ENCODE measurements at places on chromosomes 6 and 20.
A peak's percentile ranks its signal among the peaks of the same experiment; 100 is the strongest.

- DNase-seq, result no peak
These were observed 104.3 kb downstream of the SULF2 start for GRCh38 chr20:47680804-47681529.

DNA sequence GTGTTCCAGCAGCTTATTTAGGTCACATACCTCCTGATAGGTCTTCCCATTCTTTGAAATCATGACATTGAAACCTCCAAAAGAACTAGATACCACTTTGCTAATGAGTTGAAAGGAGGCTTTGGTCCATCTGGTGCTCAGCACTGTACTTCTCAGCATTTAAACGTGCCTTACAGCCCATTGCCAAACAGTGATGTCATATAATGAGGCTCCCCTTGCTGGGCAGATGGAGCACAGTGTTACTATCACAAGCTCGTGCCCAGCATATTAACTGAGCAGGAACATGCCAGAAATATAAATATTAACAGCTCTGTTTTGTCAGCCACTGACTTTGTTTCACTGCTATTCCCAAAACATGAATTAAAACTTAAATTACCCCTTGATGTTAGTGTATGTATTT, 25.5 kb upstream of the MAPK13 start:
- DNase-seq, result no peak

- DNase-seq, result no peak
These were observed 12.5 kb upstream of the TMEM30A start for GRCh38 chr6:75296811-75297779.

DNA sequence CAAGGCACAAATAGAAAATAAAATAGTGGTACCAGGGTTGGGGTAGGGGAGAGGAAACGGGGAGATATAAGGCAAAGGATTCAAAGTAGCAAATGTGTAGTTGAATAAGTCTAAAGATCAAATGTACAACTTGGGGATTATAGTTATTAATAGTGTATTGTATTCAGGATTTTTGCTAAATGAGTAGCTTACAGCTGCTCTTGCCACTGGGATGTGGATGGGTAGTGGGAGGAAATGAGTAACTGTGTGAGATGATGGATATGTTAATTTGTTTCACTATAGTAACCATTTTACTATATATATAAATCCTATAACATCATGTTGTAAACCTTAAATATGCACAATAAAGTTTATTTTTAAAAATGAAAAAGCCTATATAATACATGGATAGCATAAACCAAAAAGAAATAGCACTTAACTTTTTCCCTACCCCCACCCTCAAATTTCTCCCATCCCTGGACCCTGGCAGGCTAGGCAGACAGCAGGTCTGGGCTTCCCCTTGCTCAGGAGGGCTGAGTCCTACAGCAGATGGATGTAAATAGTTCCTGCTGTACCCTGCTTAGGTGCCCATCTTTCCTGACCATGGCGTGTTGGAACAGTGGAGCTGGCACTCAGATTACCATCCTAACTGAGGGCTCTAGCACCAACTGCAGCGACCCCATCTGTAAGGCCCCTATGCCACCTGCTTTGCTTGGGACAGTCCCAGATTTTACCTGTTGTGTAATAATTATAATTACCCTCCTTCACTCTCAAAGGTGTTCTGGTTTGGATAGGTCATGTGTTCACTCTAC, 28.6 kb upstream of the PBOV1 start:
- DNase-seq, result no peak

DNA sequence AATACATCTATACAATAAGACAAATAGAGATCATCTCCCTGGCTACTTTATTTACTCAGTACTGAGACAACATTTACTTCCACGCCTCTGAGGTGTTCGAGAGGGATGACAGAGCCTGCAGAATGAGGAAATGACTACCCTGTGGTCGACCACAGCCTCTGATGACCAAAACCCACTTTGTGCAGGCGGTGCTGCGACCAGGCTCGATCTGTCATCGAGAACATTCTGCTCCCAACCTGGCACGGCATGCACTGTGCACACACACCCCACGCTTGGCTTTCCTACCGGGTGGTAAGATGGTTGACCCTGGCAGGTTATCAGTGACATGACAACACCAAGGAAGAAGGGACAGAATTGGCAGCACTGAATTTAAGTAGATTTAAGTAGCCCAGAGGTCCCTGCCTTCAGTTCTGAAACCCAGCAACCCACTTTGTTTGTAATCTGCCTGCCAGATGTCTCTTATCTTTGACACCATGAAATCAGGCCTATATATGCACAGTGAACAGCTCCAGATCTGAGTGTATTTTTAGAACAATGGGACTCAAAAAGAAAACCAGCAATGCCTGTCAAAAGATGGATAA, 42.6 kb downstream of the TTI1 start:
- peak; percentile 23 for DNase-seq

- peak; percentile 37 for DNase-seq
These were observed 816 bp upstream of the MAN1A1 start for GRCh38 chr6:119350202-119350951.

DNA sequence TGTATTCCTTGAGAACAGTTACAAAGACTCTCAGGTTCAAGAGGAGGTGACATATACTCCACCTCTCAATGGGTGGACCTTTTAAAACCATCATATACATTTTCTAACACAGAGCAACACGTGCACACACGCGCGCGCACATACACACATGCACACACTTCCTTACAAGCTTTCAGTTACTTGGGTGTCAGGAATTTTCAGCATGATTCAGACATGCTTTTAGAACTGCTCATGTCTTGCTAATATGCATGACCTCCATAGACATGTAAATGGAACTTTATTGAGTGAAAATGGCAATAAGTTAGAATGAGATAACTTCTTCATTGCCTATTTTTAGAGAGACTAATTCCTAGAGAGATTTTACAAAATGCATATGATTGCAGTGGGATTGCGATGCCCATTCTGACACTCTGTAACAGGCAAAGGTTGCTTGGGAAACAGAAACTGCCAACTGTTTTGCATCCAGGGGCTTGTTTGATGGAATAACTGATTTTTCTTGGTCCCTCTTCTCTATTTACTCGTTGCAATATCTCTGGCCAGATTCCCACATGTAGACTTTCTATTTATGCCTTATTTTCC, 531.4 kb upstream of the RNF217 start:
- no peak for DNase-seq

GRCh38 chr6:23180504-23181293, 611.3 kb downstream of the HDGFL1 start:
- DNase-seq, result no peak

GRCh38 chr20:50070361-50070760, 42.6 kb downstream of the UBE2V1 start:
- DNase-seq, result no peak

DNA sequence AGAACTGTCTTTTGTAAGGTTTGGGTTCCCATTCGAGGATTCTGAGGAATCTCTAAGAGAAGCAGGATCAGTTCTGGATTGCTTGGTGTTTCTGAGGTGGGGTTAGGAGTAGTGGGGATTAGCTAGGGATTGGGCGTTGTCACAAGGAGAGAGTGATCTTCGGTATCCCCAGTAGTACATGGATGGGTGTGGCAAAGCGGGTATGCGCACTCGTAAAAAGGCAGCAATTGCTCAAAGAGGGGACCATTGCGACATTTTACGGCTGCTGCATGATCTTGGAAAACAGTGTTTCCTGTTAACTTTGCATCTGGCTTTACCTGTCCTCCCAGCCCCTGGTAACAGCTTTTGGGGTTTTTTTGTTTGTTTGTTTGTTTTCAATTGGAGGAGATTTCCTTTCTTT, 9.7 kb upstream of the ZSCAN9 start:
- no peak for DNase-seq

DNA sequence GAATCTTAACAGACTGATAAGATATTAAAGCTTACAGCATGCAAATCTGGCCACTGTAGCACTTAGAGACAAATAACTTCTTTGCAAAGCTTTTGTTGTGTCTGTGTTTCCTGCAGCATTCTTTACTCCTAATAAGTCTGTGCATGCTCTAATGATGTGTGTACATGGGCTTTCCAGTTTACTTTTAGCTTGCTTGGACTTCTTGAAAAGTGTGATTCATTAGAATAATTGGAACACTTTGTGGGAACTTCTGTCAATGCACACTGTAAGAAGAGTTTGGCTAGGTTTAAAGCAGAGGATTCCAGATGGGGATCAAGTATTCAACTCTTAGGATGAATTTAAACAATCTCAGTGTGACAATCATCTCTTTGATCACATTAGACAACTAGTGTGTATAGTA, 22.1 kb upstream of the TINAG start:
- DNase-seq, result no peak

- no peak for DNase-seq
These were observed 16.8 kb upstream of the SIRPB1 start for GRCh38 chr20:1636621-1637020.

DNA sequence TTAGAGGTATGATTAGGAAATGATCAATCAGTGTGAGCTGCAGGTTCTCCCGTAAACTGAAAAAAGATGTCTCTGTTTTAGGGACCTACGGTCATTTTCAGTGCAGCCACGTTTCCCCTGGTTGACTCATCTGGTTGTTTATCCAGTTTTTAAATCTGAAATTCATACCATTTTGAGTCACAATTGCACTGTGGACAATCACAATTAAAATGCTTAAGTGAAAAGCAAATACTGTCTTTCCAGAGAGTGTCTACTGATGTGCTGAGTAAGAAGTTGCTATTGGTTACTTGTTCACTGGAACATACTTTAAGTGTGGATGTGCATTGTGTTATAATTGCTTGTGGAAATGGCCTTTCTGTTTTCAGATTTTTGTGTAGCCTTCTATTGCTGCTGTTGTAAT, 305.1 kb upstream of the SASH1 start:
- DNase-seq, result no peak

- peak; percentile 36 for DNase-seq
These were observed 24.5 kb downstream of the ILRUN start for GRCh38 chr6:34671801-34672656.

DNA sequence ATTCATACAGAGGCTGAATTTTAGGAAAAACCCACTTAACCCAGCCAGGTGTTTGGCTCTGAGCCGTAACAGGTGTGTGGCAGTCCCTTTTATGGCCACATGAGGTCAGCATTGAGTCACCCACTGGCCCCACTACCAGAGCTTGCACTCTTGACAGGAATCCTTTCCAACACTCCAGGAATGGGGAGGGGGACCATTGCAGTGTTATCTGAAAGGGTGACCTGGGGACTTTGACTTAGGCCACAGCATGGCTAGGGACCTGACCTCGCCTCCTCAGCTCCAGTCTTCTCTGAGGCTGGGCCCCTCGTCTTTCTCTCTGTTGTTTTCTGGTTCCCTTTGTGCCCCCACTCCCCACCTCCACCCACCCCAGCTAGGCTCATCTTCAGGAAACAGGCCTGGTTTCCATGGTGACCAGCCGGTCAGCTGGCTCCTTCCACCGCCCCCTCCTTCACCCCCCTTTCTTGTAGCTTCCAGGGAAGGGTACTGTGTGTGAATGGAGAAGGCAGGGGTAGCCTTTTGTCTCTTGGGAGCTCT, 2.1 kb upstream of the TMEM151B start:
- DNase-seq, result no peak

- peak; percentile 54 for DNase-seq
These were observed 1.5 kb downstream of the ARID1B start for GRCh38 chr6:156778454-156779205.

- no peak for DNase-seq
These were observed 47.3 kb upstream of the MARCKS start for GRCh38 chr6:113809826-113810225.

DNA sequence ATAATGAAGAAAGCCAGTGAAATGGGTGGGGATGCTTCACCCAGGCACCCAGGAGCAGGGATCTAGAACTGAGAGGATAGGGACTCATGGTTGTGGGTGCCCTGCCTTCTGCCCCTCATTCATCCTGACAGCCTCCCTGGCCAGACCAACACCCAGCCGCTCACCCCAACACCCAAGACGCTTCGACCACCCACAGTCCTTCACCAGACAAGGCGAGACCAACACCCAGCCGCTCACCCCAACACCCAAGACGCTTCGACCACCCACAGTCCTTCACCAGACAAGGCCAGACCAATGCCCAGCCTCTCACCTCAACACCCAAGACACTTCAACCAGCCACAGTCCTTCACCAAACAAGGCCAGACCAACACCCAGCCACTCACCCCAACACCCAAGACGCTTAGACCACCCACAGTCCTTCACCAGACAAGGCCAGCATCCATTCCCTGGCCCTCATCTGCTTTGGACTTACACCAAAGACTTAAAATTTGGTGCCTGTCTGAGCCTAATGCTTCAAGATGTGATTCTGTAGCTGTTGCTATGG, 131.5 kb downstream of the ANKRD60 start:
- DNase-seq, result no peak

- no peak for DNase-seq
These were observed 20.4 kb downstream of the PDE7B start for GRCh38 chr6:135871878-135872277.

DNA sequence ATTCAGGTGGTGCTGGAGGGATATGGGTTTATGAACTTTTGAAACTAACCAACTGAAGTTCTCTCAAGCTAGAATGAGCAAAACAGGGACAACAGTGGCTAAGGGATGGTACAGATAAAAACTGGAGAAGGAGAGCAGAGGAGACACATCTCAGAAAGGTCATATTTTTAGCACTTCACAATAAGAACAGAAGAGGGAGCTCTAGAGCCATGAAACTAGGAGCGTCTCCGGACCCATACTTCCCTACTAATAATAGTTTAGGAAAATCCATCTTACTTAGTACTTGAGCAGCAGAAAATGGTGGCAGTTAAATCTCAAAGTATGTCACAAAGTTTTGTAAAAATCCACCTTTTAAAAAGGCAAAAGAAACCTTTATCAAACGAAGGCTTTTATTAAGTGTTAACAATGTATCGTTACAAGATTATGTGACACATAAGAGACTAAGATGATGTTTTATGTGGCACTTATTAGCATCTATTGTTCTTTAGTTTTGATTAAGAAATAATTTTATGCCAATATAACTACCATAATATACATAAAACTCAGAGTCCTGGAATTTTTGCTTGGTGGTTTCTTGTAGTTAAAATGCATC, 278.6 kb downstream of the TBC1D32 start:
- DNase-seq, result no peak

DNA sequence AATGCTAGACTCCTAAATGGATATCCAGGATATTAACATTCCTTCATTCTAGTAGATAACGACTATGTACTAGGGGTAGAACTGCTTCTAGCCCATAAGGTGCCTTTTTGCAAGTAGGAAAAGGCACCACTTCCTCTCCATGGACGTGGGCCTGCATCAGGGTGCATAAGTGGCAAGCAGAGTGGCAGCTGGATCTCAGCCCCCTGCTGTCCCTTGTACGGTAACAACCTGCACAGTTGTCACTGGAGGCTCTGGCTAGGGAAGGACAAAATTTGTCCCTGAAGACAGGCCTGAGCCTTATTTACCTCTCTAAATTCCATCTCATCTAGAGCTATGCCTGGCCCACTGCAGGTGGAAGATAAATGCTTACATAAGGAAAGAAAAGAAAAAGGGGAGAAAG, 42.5 kb upstream of the SAYSD1 start:
- DNase-seq, result no peak

GRCh38 chr6:16343593-16343992, 105.2 kb downstream of the GMPR start:
- DNase-seq, result no peak

GRCh38 chr6:136593748-136594490, 43.7 kb upstream of the MAP7 start:
- no peak for DNase-seq

DNA sequence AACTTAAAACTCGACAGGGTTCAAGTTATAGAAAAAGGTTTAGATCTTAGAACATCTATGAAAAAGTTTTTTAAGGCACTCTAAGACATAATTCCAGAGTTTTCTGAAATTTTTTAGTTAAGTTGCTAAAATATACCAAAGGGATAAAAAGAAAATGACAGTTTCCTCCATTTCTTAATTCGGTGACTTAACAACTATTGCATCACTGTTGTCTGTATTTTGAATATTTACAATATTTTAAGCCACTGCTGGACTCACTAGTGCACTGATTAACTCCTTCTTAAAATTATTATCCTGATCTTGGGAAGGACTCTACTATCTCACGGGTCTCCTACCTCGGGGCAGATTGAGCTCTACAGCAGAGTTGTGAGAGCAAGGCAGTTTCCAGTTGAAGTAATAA, 91.0 kb downstream of the ADGB start:
- no peak for DNase-seq
